ACHN (cell line): ENCODE measurements at places on chromosomes 5 and 9.

DNA sequence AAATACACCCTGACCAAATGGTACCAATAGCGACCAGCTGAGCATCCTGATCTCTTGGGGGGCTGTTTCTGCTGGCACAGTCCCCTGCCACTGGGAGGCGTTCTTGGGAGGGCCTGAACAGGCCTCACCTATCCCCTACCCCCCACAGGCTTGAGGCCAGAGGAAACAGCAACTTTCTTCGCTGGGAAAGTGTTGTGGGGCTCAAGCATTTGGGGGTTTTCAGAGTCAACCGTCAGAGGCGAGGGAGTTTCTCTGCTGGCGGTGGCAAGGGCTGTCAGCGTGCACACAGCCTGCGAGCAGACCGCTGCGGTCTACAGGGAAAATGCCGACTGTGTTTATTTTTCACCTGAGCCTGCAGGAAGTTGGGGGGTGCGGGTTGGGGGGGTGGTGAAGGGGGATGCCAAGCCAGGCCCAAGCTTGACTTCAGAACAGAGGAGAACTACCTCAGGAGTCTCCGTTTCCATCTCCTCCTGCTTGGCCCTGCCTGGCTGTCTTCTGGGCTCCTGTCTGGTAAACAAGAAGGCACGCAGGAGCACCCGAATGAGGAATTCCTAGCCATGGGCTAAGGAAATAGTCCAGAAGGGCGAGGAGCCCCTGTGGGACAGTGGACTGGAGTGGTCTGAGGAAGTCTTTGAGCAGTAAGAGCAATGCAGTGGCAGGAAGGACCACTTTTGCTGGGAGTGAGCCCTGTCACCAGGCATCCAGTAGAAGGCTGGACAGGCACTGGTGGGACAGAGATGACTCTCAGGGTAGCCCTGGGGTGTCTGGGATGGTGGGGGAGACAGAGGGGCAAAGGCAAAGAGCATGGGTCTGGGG is 18.1 kb downstream of the TCF7 start:
- DNase-seq: no peak

DNA sequence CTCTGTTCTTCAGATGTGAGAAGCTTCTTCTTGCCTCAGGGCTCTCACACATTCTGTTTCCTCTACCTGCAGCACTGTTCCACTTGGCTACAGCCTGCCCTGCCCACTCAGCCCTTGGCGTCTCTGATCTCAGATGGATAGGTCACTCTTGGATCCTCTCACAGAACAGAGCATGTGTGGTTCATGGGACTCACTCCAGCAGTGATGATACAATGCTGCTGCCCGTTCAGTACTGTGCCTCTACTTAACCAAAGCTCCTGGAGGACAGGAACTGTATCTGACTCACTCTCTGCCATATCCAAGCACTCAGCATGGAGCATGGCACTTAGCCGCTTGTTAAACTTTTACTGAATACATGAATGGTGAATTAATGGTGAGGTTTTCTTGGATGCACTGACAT is 3.4 kb upstream of the SPINK4 start:
- DNase-seq: peak; percentile 22

DNA sequence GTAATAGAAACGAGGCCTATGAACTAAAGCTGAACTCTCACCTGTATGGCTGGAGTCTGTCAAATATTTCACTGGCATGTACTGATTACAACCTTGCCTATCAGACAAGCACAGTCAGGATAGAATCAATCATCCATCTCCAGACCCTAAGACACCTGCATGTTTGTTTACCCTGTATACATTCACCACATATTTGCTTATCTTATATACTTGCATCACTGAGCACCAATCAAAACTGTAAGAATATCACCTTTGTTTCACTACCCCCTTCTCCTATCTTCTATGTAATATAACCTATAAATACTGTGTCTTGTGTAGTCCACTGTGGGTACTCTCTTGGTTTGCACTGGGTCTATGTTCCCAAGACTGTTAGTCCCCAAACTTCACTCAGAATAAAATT is 1085.7 kb downstream of the TAF11L14 start:
- DNase-seq: no peak

GRCh38 chr9:68653141-68653595 is 51.9 kb upstream of the PIP5K1B start:
- no peak for DNase-seq

GRCh38 chr5:149883550-149883949 is 61.0 kb downstream of the PDE6A start:
- DNase-seq: no peak

DNA sequence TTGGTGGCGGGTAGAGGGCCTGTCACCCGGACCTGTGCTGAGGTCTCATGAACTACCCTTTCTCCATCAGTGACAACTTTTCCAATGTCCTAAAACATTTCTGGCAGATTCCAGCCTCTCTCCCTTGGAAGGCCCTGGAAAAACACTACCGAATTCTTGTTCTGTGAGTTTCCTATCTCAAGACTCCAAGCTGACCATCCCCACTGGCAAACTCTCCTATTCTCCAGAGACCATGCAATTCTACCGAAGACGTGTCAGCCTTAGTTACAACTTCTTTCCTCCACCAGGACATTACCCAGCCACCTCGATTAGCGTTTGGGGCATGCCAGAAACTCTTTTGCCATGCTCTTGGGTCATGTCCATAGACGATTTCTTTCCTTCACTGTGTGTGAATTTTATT is 26.8 kb upstream of the GABRP start:
- DNase-seq: no peak

DNA sequence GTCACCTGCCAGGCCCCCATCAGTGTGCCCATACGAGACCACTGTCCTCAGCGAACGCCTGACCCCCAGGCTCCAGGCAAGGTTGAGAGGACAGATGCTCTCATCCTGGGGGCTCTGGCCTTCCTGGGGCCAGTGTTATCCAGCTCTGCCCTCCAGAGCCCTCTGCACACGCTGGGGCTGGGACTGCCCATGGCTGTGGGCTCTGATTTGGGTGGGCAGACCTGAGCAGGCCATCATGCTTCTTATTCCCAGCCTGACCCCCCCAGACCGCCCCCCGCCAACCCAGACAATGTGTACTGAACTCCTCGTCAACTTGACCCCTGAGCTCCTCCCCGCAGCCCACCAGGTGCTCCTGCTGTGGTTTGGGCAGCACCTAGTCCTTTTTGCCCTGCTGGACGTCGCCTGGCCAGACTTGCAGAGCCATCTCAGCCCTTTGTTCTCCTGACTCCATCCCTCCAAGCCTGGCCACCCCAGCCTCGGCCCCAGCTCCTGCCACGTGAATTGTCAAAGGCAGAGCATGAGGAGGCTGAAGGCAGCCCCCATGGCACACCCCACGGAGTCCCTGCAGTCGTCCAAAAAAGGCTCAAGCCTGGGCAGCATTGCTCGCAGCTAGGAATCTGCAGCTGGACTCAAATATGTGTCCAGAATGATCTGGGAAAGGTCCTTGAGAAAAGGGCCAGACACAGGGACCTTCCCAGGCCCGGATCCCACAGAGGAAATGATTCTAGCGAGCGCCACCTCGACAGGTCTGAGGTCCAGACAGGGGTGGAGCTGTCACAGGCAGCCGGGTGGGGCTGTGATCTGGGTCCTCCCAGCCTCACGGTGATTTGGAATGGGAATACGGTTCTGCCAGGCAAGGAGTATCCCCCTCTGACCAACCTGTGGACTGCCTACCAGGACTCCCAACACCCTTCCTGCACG is 87.0 kb downstream of the ADAMTS2 start:
- DNase-seq: no peak

DNA sequence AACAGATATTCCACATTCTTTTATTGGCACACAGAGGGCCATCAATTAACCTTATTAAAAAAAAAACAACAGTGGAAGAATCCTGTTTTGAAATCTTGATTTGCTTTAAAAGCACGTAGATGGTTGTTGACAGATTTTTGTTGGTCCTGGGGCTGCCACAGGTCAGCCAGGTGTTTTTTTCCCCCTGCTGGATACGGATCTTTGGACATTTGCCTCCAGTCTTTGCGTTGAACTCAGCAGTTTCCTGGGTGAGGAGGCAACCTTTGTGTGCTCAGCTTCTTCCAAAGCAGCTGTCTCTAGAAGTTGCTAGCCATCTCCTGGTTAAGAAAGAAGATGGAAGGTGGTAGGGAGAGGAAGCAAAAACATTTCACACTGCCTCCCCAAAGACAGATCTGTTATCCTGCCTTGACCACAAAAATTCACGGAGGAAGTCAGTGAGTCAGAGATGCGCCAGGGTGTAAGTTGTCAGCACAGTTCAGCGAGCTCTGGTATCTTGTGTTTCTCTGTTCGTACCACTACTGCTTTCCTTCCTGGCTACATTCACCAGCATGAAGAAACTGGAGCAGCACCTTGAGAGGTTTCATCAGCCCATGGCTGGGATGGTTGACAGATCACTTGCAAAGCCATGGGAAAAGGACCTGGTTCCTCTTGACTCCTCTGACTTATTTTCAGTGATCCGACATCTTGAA is 207.3 kb downstream of the ARHGAP26 start:
- peak; percentile 83 for DNase-seq

DNA sequence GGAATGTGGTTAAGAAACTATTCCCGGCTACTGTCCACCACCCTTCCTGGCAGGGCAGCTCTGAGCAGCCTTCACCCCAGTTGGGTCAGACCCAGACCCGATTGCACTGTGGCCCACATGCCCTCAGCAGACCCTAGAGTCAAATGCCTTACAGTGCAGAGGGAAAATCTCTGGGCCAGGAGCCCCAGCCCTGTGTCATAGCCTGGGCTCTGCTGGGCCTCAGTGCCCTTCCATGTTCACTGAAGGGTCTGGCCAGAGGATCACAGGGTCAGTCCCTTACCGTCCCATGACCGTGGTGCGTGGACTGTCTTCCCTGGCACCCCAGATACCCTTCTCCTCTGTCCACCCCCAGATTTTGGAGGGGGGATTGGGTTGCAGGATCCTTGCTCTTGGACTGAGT is 73.5 kb upstream of the COL5A1 start:
- no peak for DNase-seq

GRCh38 chr9:85020791-85021190 is 351.3 kb downstream of the NTRK2 start:
- DNase-seq: no peak

- DNase-seq: no peak
Measured at GRCh38 chr9:113543296-113543981, 79.9 kb downstream of the RGS3 start.

GRCh38 chr5:64594601-64595000 is 88.8 kb downstream of the RGS7BP start:
- no peak for DNase-seq

- no peak for DNase-seq
Measured at GRCh38 chr9:35760651-35761050, 6.6 kb upstream of the MSMP start.

GRCh38 chr5:76177978-76178377 is 94.8 kb downstream of the SV2C start:
- no peak for DNase-seq

GRCh38 chr5:80284720-80285119 is 28.9 kb upstream of the SERINC5 start:
- DNase-seq: no peak
